Cortex of kidney (tissue), 1 donor: ENCODE measurements at places on chromosomes 3 and 15.

- no peak for DNase-seq
Measured at GRCh38 chr3:99871231-99872045, 53.8 kb downstream of the CMSS1 start.

GRCh38 chr15:87355946-87356345 lies 900.6 kb downstream of the NTRK3 start:
- DNase-seq = no peak

DNA sequence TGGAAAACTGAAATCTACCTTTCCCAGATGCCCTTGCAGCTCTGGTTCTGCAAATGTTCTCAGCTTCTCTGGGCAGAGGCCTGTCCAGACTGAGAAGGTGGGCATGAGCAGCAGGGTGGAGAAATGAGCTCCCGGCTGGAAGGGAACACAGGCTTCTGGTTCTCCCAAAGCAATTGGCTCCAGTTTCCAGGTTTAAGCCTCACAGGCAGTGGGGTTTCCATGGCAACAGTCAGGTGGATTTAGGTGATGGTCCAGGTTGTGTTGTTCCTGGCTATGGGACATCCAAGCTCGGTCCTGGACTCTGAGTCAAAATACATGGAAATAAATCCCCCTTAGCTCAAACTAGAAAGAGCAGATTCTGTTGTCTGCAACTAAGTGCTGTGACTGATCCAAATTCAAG lies 94.6 kb upstream of the IQSEC1 start:
- no peak for DNase-seq

- DNase-seq = no peak
Measured at GRCh38 chr3:127740136-127740915, 67.6 kb downstream of the ABTB1 start.
